Spinal cord (tissue), 10 donors: ENCODE measurements at places on chromosomes 6 and 20. TPM values are rescaled to one million over a fixed set of nuclear protein-coding genes. Genes with fewer than 3 reads are reported as not detected.

Gene PRIM2
- 8.1 TPM for polyA plus RNA-seq

Gene HSP90AB1
- 863 TPM for polyA plus RNA-seq

Gene SAYSD1
- 27.9 TPM for polyA plus RNA-seq

Gene GABRR2
- polyA plus RNA-seq = 0.72 TPM

GRCh38 chr20:59121714-59122565, 41.7 kb upstream of the ZNF831 start:
- no peak for DNase-seq

- peak; percentile 80 for DNase-seq
Measured at GRCh38 chr6:37492236-37492972, 7.3 kb downstream of the CCDC167 start.

GRCh38 chr20:60648556-60648955, 603.5 kb upstream of the CDH4 start:
- no peak for DNase-seq

DNA sequence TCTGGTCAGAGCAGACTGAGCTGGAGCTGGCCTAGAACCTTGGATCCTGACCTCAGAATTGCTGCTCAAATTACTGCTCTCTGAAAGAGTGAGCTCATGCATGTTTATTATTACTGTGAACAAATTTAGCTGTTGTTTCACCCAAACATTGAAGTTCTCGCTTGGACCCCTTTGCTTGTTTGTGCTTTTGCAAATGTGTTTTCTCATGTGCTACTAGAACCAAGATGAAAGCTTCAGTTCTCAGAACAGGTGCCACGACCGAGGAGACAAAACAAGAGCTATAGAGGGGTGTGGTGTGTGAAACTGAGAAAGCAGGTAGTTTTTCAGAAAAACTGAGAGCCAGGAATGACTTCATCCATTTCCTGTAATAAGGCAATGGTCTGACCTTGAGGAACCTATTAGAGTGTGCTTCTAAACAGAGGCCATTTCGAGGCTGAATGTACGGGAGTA, 50.0 kb upstream of the ESR1 start:
- no peak for DNase-seq

DNA sequence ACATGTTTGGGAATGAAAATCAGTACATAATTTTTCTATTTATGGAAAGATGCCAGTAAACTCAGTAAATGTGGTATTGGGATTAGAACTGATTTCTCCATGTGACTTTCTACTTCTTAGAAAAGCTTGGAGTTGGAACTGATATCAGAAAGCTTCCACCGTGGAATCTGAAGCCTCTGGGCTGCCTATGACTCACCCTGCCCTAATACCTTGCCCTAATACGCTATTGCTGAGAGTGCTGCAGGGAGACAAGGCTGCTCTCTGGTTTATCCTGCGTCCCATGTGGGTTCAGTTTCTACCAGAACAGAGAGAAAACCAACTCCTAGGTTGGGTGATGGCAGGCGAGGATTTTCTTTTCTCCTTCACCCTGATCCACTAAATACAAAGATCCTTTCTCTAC, 3.3 kb upstream of the STMND1 start:
- DNase-seq = no peak

DNA sequence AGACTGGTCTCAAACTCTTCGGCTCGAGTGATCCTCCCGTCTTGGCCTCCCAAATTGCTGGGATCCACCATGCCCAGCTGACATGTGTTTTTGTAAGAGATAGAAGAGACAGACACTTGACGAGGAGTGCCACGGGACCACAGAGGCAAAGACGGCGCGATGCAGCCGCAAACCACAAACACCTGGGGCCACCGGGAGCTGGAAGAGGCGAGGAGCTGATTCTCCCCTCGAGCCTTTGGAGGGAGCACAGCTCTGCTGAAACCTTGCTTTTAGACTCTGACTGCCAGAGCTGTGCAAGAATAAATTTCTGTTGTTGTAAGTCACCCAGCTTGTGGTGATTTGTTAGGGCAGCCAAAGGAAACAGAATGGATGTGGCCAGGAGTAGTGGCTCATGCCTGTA, 46.9 kb downstream of the TFAP2C start:
- DNase-seq = peak; percentile 11

DNA sequence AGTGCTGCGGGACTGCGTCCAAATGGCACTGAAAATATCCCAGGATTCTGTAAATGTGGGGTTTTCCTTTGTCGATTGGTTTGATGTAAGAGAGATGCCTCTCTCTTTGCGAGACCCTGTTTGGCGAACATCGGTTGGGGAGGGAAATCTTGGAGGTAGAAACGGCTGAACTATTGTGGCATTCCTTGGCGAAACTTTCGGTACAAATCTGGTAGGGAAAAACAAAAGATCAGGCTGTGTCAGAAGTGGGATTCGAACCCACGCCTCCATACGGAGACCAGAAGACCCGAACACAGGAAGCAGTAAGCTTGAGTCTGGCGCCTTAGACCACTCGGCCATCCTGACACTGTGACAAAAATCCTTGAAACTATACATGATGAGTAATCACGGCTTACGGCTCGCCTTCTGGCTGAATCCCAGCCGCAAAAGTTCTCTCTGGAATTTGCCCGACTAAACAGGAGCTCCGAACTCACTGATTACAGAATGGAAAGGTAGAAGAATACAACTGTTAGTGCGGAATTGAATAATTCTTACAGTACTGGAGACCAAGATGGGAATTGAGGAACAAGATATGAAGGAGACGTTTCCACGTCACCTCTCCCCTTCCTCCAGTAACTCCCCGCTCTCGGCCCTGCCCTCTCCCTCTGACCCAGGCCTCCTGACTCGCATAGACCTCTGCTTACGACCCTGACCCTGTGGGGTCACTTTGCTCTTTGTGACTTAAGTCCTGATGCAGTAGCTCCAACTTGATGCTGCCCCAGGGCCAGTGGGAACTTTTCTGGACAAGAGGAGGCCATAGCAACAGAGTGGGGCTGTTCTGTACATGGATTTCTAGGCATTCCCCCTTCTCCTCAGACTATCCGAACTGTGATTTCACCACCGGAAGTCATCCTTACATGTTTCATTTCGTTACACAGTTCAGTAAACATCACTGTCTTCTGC, 132.8 kb upstream of the ZNF184 start:
- DNase-seq = peak; percentile 23
